ENCODE measurements at places on chromosomes 6 and 20.

GRCh38 chr20:45301824-45302271 lies 4.8 kb upstream of the RBPJL start:
- DNase-seq = no peak

DNA sequence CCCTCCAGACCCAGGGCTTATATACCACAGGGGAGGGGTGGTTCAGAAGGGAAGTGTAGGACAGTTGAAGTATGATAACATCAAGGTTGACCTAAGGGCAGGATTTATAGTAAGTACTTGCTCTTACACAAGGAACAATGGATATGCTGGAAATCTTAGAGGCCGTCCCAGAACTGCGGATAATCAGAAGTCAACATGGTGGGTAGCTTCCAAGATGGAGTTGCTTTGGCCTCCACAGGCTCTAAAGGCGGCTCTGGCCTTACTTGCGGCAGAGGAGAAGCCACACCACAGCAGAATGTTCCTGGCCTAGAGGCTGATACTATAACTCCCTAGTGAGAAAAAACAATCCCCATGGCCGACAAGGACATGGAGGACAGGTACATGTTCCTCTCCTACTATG lies 344.7 kb downstream of the CDC5L start:
- no peak for DNase-seq

DNA sequence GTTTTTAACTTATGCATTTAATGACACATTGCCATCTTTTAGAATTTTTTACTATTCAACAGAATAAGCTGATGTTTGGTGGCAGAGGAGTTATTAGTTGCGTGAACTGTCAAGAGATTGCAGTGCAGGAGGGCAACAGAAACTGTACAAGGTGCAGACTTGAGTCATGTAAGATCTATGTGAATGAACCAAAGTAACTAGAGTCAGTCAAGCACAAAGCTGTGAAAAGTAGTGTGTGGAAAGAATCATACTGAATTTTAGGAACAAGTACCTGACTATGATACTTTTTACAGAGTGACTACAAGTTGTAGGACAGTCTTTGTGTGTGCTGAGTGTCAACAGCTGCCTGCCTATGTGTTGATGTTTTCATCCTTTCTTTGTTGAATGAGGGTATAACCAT lies 2.7 kb upstream of the C6orf163 start:
- no peak for DNase-seq

GRCh38 chr6:3868544-3868943 lies 19.4 kb downstream of the FAM50B start:
- no peak for DNase-seq

GRCh38 chr6:108260126-108260808 lies 573 bp downstream of the SNX3 start:
- no peak for DNase-seq
